ENCODE measurements at places on chromosomes 12 and 14. TPM values are rescaled to one million over a fixed set of nuclear protein-coding genes. Genes with fewer than 3 reads are reported as not detected.

Gene PXN
- polyA plus RNA-seq: 135 TPM

Gene OR4Q2
- not detected for polyA plus RNA-seq

Gene SERPINA9
- polyA plus RNA-seq: 0.31 TPM

Gene RIMKLB
- polyA plus RNA-seq: 14.6 TPM

Gene TDRD9
- polyA plus RNA-seq: not detected

Gene CELA1
- not detected for polyA plus RNA-seq

Gene RNASE1
- not detected for polyA plus RNA-seq
